ENCODE measurements at places on chromosomes 16 and 17. TPM values are rescaled to one million over a fixed set of nuclear protein-coding genes. Genes with fewer than 3 reads are reported as not detected.

Gene SDR42E1
- 6.0 TPM for polyA plus RNA-seq

DNA sequence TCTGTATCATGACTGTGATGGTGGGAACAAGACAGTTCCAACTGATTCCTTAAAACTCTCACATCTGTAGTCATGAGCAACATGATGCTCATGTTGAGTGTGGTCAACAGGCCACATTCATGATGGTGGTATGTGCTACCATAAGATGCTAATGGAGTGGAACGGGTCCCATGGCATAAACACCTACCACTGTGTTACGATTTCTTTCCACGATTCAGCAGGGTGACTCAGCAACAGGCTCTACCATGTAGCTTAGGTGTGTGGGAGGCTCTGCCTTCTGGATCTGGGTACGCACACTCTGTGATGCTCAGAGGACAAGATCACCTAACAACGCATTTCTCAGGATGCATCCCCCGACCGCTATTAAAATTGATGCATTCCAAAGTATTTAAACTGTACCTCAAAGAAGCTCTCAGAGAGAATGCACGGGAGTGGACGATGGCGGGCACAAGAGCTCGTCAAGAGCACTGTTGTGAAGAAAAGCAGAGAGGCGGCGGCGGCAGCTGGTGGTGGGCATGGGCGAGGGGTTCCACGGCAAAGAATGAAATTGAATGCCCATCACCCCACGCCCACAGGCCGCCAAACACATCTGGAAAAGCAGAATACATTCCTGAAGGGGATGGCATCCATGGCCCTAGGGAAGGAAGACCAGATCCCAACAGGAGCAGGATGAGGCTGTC lies 133.3 kb downstream of the ZNF778 start:
- DNase-seq = no peak
- no peak overlapping the region for H3K27ac ChIP-seq

GRCh38 chr17:82783498-82783897 lies 31.6 kb downstream of the TBCD start:
- no peaks in the 10 kb centered on the region for H3K27me3 ChIP-seq
- H3K4me1 ChIP-seq = no peaks in the 10 kb centered on the region

DNA sequence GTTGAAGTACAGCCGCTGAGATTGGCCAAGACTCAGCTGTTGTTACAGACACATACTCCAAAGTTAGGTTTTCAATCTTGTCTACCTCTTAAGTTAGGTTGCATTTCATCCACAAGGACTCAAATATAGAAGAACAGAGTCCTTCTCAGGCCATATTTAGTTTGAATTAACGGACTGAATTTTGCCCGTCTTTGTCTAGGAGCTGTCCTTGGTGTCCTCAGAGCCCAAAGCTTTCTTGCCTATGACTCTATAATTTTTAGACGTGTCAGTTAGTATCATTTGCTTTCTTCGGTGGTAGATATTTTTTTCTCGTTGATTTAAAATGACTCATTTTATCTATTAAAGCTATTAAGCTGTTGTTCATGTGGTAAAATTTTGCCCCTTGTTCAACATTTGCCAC lies 403.2 kb downstream of the HS3ST3B1 start:
- no peaks in the 10 kb centered on the region for H3K27me3 ChIP-seq
- H3K27ac ChIP-seq = no peak overlapping the region
- no peaks in the 10 kb centered on the region for H3K36me3 ChIP-seq
- DNase-seq = no peak
